ENCODE measurements at places on chromosomes 5 and 9.

GRCh38 chr5:67971223-67971830, 244.2 kb upstream of the PIK3R1 start:
- DNase-seq = no peak

- DNase-seq = peak; percentile 84
Observed at GRCh38 chr5:179795863-179796833, 2.4 kb downstream of the LTC4S start.

GRCh38 chr9:1231998-1232919, 182.1 kb downstream of the DMRT2 start:
- no peak for DNase-seq

DNA sequence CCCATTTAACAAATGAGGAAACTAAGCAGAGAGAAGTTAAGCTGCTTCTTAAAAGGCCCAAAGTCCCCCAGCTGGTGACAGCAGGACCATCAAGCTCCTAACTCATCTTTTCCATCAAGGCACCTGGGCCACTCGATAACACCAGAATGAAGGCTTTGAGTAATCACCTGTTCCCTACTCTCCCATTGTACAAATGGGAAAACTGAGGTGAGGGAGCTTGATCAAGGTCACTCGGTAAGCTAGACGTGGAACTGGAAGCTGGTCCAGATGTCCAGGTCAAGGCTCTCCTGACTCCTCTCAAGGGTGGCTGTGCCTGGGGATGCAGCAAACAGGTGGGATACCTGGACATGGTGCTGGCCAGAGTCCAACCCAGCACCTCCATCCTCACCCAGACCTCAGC, 90.6 kb upstream of the SHB start:
- no peak for DNase-seq

DNA sequence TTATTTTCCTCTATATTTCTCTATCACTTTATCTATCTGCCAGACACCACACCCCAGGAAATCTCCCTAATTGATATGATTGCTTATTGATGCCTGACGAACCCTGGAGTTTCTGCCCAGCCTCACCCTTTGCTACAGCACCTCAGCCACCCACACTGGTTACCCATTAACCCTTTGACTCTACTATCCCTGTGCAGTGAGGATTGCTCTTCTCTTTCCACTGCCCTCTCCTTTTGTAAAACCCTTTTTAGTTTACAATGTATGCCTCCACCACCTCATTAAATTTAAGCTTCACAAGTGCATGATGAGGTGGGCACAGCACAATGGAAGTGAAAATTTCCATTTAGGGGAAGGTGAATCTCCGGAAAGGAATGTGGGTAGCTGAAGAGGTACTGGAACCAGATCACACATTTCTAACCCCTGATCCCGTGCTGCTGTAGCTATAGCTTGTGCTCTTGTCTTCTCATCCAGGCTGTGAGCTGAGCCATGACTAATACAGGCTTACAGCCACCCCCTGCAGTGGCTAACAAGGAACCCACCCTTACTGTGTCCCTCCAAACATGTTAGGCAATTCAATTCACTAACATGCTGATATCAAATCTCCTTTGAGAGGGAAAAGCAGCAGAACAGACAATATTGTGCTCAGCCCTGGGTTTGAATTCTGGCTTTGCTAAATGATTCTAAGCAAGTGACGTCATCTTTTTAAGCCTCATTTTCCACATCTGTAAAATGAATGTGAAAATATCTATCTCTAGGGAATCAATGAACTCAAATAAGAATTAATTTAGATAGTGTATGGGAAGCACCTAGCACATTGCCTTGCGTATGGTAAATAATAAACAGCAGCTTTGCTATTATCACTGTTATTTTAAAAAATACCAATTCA, 186.9 kb upstream of the TRIM32 start:
- no peak for DNase-seq

- no peak for DNase-seq
Observed at GRCh38 chr5:148343603-148344487, 8.5 kb downstream of the SPINK9 start.

- no peak for DNase-seq
Observed at GRCh38 chr9:36245906-36246305, 12.3 kb downstream of the GNE start.

GRCh38 chr9:116471944-116472506, 215.1 kb upstream of the TRIM32 start:
- no peak for DNase-seq

DNA sequence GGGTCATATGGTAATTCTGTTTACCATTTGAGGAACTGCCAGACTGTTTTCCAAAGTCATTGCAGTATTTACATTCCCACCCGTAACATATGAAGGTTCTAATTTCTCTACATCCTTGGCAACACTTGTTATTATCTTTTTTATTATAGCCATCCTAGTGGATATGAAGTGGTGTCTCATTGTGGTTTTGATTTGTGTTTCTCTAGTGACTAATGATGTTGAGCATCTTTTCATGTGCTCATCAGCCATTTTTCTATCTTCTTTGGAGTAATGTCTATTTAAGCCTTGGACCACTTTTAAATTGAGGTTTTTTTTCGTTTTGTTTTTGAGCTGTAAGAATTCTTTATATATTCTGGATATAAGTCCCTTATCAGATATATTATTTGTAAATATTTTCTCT, 132.8 kb upstream of the RUSC2 start:
- no peak for DNase-seq

DNA sequence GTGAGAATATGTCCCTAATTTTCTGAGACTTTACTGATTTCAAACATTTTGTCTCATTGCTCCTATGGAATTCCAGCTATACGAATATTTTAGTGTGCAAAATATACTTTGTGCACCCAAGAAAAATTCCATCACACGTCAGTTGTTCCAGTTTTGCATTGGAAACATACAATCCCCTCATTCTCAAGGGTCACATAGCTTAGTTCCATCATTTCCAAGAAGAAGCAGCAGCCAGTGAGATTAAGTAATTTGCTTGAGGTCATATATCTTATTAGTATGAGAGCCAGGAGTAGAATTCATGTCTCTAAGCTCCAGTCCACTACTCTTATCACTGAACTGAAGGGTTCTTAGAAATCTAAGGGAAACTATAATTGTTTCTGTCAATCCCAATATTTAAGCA, 746.7 kb upstream of the C9orf72 start:
- DNase-seq = no peak

GRCh38 chr5:147216552-147217154, 18.2 kb upstream of the STK32A start:
- DNase-seq = peak; percentile 12

GRCh38 chr5:51379331-51379700, 3.9 kb upstream of the ISL1 start:
- no peak for DNase-seq

- no peak for DNase-seq
Observed at GRCh38 chr5:38323645-38324295, 65.4 kb downstream of the EGFLAM start.

GRCh38 chr5:135332519-135333150, 66.4 kb downstream of the MACROH2A1 start:
- DNase-seq = no peak

DNA sequence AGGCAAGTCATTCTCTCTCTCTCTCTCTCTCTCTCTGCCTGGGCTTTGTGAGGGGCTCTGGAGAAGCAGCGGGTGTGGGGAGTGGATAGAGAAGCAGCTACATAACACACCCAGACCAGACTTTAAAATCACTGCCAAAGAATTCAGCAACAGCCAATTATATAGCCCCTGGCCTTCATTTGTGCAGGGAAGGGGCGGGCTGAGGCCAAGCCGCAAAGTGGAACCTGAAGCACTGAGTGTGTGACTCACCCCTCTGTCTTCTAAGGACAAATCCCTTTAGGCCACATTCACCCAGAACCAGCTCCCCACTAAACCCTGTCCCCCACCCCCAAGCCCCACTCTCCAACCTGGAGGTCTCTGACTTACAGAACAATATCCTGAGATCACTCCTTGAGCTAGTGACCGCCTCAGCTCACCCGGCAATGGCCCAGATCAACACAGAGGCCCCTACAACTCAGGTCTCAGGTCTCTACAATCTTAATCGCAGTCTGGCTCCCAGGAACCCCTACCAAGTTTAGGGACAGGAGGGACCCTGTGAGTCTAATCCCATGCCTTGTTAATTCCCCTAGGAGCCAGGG, 6.0 kb downstream of the B4GALT1 start:
- peak; percentile 64 for DNase-seq

GRCh38 chr9:93684806-93685543, 108.6 kb downstream of the PHF2 start:
- no peak for DNase-seq

DNA sequence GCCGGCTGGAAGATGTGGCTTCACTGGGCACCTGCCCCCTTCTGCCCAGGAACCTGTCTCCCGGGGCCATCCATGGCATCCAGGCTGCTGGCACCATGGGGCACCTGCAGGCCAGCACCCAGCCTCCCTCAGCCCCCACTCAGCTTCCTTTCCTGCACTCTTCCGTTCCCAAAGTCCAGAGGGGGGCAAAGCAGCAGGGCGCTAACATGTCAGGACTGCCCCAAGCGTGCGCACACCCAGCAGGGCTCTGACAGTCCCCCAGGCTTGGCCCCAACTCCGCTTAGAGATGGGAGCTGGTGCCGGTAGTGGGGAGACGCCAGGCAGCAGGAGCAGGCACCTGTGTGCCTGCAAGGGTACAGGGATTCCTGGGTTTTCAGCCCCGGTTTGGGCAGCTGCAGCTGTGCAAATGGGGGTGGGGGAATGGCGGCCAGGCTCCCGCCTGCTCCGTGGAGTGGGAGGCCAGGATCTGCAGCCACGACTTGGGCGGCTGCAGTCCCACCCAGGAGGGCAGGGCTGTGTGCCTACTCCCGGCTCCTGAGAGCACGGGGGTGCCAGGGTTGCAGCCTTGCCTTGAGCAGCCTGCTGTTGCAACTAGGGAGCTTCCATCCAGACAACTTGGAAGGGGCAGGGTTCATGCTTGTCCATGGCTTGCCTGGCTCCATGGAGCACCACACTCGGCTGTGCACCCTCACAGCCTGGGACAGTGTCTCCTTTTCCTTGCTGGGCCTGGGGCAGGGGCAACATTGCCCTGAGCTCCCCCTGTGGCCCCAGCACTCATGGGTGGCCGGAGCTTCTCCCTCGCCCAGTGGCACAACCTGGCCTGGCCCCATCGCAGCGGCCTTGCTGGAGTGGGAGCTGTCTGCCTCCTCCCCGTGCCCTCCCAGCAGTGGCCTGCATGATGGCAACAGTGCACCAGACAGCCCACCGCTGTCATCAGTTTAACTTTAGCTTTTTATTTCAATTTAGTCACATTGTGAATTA, 561.1 kb downstream of the MTRR start:
- no peak for DNase-seq

Data from CD4-positive, alpha-beta T cell treated with Interleukin-17A for 4 hours (primary cell).